Activated CD4-positive, alpha-beta T cell treated with anti-CD3 and anti-CD28 coated beads, Interleukin-2, amount 50 U/mL, for 1 hour (primary cell): ENCODE measurements at places on chromosomes 1 and 21.

GRCh38 chr1:9010781-9011323 is 15.4 kb downstream of the SLC2A7 start:
- no peak for DNase-seq

GRCh38 chr21:35399002-35399530 is 350.0 kb upstream of the RUNX1 start:
- DNase-seq: no peak

- DNase-seq: no peak
These were observed 158.7 kb downstream of the NTNG1 start for GRCh38 chr1:107299521-107299920.

DNA sequence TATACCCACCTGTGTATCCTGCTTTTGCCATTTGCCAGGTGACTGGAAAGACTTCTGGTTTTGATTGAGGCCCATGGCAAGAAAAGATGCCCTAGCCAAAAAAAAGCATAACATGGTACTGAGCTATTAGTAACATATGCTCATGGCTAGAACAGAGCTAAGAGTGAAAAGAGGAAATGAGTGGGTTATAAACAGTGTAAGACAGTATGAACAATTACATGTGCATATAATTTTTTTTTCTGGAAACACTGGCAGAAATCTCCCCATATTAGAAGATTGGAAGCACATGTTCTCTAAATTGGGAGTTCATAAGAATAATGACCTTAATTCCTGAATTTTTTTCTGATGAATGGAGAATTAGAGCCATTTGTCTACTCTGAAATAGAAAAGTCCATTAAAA is 41.2 kb upstream of the PDC start:
- no peak for DNase-seq

GRCh38 chr1:75172556-75172955 is 38.4 kb downstream of the LHX8 start:
- no peak for DNase-seq

GRCh38 chr1:212207118-212207517 is 78.1 kb upstream of the PPP2R5A start:
- DNase-seq: no peak

- DNase-seq: no peak
These were observed 81.1 kb upstream of the ATP1B1 start for GRCh38 chr1:169025412-169025811.

- DNase-seq: no peak
These were observed 88.9 kb downstream of the COL24A1 start for GRCh38 chr1:86067626-86068025.

GRCh38 chr1:110185181-110185580 is 24.9 kb upstream of the KCNC4 start:
- no peak for DNase-seq

DNA sequence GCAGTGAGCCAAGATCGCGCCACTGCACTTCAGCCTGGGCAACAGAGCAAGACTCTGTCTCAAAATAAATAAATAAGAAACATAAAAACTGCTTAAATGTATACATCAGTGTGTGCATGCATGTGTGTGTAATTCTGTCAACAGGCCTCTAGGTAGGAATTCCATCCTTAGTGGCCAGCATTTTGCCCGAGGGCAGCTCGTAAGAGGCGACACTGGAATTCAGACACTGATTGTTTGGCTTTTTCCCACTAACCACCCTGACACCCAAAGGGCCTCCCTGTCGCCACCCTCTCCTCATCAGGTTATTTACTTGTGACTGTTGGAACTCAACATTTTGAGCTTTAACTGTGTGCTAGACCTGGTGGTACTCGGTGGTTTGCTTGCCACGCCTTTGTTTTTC is 64.0 kb upstream of the KIF1B start:
- DNase-seq: no peak

DNA sequence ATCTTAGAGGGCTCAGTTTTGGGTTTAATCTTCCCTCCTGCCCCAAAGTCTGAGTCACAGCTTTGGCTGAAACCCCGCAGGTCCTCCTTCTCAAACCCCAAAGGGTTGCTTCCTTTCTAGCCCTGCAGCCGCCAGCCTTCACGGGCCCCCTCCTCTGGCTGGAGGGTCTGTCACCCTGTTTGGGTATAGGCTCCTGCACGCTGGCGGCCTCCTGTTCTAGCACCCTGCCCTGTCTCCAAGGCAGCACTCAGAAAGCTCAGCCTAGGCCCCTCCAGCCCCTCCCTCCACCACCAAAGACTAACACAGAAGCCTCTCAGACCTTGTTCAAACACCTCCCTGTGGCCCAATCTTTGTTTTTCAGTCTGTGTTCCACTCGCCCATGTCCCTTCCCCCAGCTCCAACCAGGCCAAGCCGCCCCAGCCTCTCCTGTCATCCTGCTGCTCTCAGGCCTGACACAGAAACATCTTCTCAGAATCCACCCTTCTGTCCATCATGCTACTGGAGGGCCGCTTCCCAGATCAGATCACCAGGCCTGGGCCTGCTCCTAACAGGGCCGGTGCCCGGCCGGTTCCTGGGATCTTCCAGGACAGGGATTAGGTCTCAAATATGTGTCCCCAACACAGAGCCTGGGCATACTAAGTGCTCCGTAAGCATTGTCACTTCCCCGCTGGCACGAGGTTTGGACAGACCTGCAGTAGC is 35.6 kb downstream of the HTR6 start:
- DNase-seq: no peak

DNA sequence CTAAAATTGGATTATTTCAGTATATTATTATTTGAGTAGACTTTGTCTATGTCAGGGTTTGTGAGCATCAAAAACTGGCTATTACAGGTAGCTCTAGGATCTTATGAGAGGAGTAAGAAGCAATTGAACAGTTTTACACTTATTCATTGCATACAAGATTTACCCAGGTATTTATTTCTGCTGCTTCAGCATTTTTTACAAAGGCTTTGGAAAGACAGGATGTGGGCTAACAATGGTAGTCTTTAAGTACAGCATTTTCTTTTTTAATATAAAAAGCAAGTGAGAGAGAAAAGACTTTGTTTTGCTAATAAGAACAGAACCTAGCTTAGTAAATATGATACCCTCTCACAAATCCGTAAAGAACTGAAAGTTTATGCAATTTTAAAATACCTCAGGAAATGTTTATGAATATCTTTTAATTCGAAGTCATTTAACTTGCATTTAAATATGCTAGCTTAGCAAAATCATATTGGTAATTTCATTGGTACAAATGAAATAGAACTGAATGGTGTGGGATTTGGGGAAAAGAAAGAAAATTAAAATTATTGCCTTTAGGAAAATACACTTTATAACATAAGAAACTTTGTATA is 32.1 kb upstream of the RGS18 start:
- no peak for DNase-seq

DNA sequence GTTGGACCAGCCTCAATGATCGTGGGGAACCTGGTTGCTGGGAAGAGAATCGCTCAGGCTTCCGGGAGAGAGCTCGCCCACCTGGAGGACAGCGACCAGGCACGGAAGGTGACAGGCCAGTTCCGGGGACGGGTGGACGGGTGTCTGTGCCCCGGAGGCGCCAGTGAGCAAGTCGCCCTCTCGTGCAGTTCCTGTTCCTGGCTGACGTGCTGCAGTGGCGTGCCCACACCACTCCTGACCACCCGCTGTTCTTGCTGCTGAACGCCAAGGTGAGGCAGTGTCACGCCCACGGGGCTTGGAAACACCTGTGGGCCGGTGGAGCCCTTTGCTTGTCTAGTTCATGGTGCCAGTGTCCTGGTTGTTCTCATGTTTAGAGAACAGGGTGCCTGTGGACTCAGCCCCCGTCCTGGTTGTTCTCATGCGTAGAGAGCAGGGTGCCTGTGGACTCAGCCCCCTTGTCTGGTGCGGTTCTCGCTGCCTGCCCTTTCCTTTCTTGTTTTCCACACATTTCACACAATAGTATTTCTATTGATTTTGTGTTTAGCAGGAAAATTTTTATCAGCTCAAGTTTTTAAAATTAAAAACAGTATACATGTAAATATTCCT is 53.1 kb downstream of the S100B start:
- DNase-seq: peak; percentile 37

DNA sequence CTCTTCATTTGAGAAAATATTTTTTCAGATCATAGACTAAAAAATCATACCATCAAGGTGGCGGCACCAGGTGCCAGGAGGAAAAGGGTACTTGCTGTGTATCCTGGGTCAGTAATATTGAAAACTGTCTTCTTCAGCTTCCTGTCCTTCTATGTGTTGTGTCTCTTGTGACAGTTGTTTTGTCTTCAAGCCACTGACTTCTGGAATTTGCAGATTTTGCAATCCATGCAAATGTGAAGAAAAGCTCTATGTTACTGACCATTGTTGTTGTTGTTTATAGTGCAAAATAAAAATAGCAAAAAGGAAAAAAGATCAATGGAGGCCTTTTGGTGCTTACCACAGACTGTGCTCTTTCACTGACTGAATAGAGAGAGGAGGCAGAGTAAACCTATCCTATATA is 83.2 kb upstream of the RHOU start:
- no peak for DNase-seq

DNA sequence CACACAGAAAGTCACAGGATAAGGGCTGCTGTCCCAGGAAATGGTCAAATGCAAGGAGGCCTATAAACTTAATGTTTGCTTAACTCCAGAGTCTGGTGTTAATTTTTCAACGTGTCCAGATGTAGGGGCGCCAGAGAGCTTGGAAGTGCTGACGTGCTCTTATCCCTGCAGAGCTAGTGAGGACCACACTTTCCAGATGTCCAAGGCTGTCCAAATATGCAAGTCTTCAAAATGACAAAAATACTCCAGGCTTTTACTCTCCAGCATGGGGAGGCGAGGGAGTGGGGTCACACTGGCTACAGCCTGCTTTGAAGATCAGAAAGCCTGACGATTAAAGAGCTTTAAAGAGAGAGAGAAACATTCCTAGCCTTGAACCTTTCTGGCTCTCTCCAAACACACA is 57.6 kb downstream of the ABCA4 start:
- no peak for DNase-seq

- DNase-seq: no peak
These were observed 1.5 kb downstream of the LACTBL1 start for GRCh38 chr1:22971161-22971560.

DNA sequence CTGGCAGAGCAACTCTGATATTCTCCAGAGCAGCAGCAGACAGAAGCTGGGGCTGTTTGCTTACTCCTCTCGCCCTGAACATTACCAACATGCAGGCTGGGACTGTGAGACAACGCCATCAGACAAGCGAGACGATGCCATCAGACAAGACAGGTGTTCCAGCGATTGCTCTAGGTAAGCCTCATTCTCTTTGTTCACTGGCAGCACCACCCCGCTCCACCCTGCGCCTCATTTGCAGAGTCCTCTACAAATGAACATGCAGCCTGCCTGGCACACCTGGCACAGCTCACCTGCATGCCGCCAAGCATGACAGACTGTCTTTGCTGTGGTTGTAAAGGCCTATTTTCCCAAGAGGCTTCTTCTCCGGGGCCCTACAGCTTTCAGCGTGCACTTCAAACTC is 346.2 kb downstream of the SMYD3 start:
- DNase-seq: peak; percentile 5

DNA sequence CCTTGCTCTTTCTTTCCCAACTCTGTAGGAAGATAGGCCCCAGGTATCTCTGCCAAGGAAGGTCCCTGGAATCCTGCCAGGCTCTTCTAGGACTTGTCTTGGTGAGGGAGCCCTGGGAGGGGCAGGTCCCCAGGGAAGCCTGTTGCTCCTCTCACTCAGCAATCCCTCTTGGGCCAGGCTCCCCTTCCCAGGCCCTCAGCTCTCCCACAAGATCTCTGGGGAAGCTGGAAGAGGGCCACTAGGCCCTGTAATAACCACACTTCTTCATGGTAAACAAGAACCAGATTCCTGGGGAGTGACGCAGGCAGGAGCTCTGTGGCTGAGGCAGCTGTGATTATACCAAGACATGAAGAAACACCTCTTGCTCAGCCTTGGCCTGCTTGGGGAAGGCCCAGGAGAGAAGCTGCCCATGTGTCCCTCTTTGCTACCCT is 9.9 kb upstream of the MAPKAPK2 start:
- no peak for DNase-seq

DNA sequence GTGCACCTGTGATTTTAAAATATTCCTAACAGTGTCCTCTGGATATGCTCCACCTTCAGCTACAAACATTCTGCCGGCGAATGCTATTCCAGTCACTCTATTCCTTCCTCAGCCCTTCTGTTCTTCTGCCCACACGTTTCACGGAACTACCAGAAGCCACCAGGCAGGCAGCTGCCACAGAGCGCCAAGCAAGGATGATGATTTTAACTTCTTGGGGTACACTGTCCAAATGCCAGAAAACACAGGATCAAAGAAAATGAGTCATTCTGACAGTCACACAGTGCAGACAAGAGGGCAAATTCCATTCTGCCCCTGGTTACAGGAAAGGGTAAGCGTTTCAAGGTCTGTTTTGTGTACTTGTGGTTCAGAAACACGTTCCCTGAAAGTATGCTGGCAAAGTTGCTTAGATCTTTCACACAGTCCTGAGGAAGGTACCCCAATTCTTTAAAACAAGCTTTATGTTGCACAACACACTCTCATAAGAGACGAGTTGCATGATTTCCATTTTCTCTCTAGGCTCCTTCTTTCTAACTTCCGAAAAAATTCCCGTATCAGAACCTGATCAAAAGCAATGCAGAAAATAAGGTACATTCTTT is 508.3 kb upstream of the PKN2 start:
- no peak for DNase-seq

GRCh38 chr1:91557826-91558225 is 57.2 kb downstream of the CDC7 start:
- DNase-seq: no peak

DNA sequence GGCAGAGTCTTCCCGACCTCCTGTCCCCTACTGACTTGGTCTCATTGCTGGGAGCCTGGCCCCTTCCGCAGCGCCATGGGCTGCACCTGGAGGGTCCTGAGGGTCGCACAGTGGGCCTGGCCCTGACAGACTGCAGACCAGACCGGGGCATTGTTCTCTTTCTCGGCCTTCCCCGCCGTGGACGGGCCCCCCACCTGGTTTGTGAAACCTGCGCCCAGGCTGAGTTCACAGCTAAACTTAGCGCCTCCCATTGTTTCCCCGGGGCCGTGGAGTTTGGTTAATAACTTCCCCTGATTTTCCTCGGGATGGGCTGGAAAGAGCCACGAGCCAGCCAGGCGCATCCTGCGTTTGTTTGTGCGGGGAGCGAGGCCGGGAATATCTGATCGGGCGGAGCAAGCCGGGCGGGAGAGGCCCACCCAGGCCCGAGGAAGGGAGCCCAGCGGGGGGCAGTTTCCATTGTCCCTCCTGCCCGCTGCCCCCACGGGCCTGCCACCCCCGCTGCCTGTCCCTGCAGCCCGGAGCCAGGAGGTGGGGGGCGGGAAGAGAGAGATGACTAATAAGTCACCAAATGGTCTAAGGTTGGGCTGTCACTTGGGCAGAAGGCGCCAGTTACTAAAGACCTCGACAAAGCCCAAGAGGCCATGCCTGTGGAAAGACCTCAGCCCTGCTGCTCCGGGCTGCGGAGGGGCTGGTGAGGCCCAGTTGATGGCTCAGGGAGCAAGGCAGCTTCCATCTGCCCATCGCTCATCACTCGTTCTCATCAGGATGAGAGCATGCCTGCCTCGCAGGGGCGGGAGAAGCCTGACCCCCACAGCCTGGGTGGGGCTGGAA is 39.0 kb upstream of the ARHGEF16 start:
- no peak for DNase-seq

- DNase-seq: no peak
These were observed 43.4 kb upstream of the C1orf53 start for GRCh38 chr1:197859024-197859423.
